ENCODE measurements at places on chromosomes 13 and 19.

GRCh38 chr19:16136185-16136999 is 7.1 kb upstream of the HSH2D start:
- no peak for DNase-seq

- no peak for DNase-seq
These were observed 301.1 kb downstream of the IRS2 start for GRCh38 chr13:109485136-109485794.

GRCh38 chr19:40093416-40093815 is 2.7 kb upstream of the ZNF780A start:
- no peak for DNase-seq

- DNase-seq, result peak; percentile 1
These were observed 18.1 kb upstream of the OLFM4 start for GRCh38 chr13:53010374-53011105.

- DNase-seq, result no peak
These were observed 12.3 kb upstream of the CCNP start for GRCh38 chr19:40238775-40239174.

- peak; percentile 75 for DNase-seq
These were observed 922 bp downstream of the PLEKHG2 start for GRCh38 chr19:39413272-39413910.

GRCh38 chr13:40657307-40657706 is 9.1 kb downstream of the FOXO1 start:
- no peak for DNase-seq

DNA sequence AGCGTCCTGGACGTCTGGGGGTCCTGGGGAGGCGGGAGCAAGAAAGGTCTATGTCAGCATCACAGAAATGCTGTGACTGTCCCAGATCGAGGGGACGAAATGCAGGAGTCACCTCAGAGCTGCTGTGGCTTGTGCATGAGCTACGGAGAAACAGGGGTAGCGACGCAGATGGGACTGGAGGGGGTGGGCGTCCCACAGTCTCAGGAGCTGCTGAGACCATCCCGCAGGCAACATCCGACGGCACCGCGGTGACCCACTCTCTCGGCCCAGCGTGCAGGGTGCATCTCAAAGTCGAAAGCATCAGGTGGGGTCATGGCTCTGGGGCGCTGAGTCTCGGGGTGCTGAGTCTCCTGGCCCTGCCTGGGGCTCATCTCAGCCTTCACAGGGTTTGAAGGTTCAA is 37.4 kb upstream of the C13orf46 start:
- DNase-seq, result no peak
